NCI-H2029 (cell line): ENCODE measurements at places on chromosomes 5 and 9.

DNA sequence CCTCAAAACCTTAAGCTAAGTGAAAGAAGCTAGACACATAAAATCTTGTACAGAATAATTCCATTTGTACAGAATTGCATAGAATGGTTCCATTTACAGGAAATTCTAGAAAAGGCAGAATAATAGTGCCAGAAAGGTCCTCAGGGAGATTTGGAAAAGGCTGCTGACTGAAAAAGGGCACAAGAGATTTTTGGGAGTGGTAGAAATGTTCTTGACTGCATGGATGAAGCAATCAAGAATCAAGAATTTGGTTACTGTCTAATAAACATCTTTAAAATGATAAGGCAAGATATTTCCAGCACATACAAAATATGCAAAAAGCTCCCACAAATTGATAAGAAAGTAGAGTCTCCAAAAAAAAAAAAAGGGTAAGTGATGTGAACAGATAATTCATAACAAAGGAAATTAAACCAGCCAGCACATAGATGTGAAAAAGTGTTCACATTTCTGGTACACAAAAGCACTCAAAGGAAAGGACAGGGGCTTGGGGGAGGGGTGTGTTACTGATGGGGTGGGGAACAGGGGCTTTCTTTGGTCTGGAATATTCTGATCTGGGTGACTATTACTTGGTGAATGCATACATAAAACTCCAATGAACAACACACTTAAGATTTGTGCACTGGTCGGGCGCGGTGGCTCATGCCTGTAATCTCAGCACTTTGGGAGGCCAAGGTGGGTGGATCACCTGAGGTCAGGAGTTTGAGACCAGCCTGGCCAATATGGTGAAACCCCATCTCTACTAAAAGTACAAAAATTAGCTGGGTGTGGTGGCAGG, 85.2 kb downstream of the SHC3 start:
- no peak for DNase-seq

GRCh38 chr5:76065258-76065657, 17.9 kb upstream of the SV2C start:
- no peak for DNase-seq

DNA sequence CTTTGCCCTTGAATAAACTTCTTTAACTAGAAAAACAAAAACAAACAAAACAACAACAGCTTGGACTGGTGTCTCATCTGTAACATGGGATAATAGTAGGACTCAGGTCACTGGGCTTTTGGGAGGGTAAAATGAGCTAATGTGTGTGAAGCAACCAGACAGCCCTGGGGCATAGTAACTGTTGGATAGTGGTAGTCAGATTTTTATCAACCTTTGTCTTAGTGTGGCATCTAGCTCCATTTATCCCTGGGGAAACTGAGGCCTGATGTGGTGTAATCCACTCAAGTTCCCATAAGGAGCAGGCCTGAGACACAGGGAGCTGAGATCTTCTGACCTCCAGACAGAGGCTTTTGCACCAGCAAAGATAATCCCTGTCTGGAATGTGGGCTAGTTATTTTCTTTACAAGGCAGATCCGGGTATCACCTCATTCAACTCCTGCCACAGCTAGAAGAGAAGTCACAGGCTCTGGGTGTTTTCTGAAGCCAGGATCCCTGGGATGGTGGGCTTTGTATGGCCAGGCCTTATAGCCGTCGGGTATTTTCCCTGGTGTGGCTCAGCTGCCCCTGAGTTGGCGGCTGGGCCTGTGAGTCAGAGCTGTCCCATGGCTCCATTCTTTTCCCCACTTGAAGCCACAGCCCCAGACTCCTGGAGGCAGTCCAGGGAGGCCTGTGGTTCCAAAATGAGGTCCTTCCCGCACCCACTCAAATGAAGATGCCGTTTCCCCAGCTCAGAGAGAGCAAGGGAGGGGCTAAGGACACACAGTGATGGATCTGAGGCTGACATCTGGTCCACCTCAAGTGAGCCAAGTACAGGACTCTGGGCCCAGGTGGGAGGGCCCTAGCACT, 26.1 kb upstream of the CSF1R start:
- no peak for DNase-seq

- peak; percentile 61 for DNase-seq
These were observed 555.5 kb downstream of the CDH9 start for GRCh38 chr5:26482810-26483375.

DNA sequence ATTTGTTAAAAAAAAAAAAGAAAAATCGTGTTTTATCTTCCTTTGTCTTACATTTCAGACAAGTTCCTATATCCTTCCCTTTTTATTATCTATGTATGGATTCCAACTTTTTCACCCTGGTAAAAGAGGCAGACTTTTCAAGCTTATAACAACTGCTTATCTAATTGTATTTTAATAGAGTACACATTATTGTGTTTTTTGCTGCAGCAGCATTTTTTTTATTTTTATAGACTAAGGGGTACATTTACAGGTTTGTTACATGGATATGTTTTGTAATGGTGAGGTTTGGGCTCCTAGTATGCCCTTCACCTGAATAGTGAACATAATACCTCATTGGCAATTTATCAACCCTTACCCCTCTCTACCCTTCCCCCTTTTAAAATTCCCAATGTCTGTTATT, 195.0 kb upstream of the RGMB start:
- no peak for DNase-seq

- DNase-seq = no peak
These were observed 221.3 kb upstream of the DAPK1 start for GRCh38 chr9:87276327-87276841.

GRCh38 chr5:107542831-107543231, 127.9 kb downstream of the EFNA5 start:
- DNase-seq = peak; percentile 45

- DNase-seq = peak; percentile 40
These were observed 28.2 kb downstream of the YIPF5 start for GRCh38 chr5:144142139-144142823.

DNA sequence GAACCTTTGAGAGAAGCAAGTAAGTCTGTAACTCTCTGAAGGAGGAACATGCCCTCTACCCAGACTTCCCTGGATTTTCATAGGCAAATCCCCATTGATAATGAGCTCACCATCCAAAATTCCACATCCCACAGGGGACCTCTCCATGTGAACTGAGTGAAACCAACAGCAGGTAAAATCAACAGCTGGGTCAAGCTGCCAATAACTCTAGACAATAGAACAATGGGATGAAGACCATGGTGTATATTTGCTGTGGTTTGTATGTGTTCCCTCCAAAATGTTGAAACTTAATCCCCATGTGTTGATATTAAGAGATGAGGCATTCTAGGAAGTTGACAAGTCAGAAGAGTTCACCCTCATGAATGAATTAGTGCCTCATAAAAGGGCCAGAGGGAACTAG, 110.2 kb upstream of the MYO10 start:
- no peak for DNase-seq

DNA sequence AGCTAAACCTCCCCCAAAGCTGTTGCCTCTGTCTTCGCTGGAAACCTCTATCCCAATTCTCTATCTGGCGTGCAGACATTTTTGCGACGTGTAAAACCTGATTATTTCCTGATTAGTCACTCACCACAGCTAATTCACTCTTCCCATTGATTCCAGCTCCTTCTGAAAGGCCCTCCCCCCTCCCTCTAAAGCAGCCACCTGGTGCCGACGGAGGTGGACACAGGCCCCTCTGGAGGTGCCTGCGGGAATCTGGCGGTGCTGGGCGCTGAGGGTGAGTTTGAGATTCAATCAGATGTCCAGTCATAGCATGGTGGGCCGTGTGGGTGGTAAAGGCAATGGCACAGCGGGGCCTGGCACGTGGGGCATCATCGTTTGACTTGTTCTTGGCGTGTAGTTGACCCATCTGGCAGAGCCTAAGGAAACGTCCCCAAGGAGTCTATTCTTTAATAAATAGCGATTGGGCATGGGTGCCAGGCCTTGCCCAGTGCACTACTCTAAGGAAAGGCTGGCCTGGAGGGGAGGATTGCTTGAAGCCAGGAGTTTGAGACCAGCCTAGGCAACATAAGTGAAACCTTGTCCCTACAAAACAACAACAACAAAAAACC, 271.1 kb upstream of the MVB12B start:
- DNase-seq = no peak

GRCh38 chr5:6578676-6579343, 54.0 kb downstream of the NSUN2 start:
- DNase-seq = no peak

DNA sequence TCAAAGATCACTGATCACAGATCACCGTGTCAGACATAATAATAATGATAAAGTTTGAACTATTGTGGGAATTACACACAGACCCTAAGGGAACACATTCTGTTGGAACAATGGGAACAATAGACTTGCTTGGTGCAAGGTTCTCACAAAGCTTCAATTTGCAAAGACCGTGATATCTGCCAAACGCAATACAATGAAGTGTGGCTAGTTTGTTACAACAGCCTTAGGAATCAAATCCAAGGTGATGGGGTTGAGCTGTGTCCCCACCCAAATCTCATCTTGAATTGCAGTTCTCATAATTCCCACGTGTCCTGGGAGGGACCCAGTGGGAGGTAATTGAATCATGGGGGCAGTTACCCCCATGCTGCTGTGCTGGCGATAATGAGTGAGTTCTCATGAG, 20.8 kb downstream of the KYAT1 start:
- no peak for DNase-seq

DNA sequence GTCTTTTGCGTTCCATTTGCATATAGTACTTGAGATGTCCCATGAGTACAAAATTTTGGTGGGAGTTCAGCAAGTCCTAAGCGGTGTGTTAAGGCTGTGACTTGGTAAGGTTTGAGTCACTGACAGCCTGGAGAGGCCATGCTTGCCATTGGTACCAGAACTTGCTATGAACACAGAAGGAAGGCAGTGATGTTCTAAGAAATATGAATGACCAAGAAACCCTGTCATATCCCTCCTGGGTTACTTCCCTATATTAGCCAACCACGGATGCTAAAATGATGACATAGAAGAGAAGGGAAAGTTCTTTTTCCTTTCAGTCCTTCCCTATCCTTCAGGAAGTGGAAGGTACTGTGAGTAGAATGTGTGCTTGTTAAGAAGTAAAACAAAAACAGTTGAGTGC, 136.7 kb downstream of the GCNT1 start:
- no peak for DNase-seq

- DNase-seq = no peak
These were observed 100.0 kb upstream of the CXCL14 start for GRCh38 chr5:135678640-135679268.

- DNase-seq = no peak
These were observed 53.9 kb downstream of the SNX18 start for GRCh38 chr5:54571462-54571861.

DNA sequence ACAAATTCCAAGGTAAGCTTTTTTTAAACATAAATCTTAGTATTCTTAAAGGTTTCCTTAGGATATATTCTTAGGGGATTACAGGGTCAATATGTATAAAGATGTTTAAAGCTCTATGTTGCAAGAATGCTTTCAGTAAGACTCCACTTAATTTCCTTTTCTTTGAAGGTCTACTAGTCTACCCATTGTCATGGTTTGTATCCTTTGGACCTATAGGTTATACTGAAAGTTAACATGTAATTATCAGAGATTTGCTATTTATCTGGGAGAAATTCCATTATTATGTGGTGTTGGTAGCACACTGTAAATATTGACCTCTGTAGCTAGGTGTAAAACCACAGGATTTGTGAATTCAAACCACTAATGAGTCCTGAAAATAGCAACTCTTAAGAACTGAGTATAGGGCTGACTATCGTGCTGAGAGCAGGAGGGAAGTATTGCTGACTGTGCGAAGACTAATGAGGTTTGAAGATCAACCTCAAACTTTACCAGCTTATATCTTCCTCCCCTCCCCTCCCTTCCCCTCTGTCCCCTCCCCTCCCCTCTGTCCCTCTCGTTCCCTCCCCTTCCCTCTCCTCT, 85.6 kb downstream of the GADD45G start:
- no peak for DNase-seq

GRCh38 chr5:4411664-4412063, 728.5 kb upstream of the ADAMTS16 start:
- DNase-seq = no peak

DNA sequence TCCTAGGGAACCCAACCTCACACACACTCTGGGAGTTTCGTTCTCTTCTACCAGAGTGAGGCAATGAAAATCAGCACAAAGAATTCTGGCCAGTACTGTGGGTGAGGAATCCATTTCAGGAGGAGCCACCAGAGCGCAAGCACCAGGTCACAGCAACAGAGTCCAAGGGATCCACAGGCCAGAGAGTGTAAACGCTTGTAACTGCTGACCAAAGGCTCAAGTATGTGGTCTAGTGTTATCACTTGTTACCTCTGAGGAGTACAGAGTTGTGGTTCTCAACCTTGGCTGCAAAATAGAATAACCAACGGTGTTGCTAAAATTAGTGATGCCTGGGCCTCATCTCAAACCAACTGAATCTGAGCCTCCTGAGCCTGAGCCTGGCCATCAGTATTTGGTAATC, 152.5 kb upstream of the ZNF366 start:
- DNase-seq = no peak

GRCh38 chr9:115118879-115119218, 892 bp upstream of the TNC start:
- DNase-seq = peak; percentile 45

DNA sequence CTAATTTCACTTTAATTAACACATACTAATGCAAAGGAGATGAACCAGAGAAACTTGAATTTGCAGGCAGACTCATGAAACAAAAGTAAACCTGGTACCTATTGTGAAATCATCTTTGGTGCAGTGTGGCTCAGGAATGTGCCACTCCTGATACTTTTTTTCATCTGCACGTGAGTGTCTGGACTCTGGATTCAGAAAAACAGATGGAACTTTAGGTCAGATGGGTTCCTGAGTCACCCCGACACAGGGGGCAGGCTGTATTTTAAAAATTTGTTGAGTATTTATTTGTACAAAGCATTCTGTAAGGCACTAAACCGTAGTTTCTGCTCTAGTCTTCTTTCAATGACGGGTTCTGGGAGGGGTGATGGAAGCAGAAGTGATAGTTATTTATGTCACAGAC, 52.2 kb upstream of the TUT7 start:
- DNase-seq = no peak

DNA sequence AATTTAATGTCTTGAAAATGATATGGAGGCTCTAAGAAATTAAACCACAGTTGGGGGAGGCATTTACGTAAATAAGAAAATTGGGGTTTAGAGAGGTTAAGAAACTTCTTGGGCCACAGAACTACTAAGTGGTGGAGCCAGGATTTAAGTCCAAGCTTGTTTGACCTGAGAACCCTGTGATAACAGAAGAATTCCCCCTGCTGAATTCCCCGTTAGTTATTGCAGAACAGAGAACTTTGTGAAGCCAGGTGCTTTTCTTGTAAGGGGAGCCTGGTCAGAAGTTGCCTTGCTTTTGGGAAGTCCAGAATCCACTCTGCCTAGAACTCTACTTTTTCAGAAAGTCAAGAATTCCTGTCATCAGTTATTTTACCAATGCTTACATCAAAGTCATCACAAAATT, 309.3 kb upstream of the SEMA6A start:
- DNase-seq = no peak
